ENCODE measurements at places on chromosomes 13 and 19.

DNA sequence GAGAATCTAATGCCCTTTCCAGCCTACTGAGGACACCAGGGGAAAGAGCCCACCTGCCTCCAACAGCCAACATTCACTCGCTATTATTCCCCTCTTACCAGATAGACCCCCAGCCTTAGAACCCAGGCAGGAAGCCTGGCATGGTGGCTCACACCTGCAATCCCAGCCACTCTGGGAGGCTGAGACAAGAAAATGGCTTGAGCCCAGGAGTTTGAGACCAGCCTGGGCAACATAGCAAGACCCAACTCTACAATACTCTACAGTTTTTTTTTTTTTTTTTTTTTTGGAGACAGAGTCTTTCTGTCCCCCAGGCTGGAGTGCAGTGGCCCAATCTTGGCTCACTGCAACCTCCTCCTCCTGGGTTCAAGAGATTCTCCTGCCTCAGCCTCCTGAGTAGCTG, 3.5 kb upstream of the LMNB2 start:
- no peak for DNase-seq

- DNase-seq, result no peak
Observed at GRCh38 chr13:26758496-26759157, 2.0 kb downstream of the GPR12 start.

DNA sequence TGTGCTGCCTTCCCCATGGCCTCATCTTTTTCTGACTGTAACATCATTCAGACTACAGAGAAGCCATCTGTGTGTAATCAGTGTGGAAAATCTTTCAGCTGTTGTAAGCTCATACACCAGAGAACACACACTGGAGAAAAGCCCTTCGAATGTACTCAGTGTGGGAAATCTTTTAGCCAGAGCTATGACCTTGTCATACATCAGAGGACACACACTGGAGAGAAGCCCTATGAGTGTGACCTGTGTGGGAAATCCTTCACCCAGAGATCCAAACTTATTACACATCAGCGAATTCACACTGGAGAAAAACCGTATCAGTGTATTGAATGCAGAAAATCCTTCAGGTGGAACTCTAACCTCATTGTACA, 17.2 kb upstream of the ZNF8 start:
- DNase-seq, result no peak

GRCh38 chr13:52169839-52170238, 10.4 kb upstream of the NEK3 start:
- DNase-seq, result no peak

DNA sequence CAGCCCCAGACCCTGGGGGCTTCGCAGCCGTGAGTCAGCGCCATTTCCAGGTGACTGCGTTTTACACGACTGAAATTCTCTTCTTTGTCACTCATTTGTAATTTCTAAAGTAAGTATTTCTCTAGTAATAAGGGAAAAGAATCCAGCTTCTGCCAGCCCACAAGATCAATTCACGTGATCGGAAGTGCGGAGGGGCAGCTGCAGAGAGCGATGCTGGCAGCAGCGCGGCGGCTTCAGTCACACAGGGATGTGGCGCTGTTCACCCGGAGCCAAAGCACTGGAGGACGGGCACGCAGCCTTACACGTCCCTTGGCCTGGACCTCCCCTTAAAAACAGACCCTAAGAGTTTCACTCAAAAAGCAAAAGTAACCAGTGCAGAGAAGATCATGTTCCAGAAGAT, 18.4 kb downstream of the GRTP1 start:
- no peak for DNase-seq

GRCh38 chr13:50690006-50690405, 153.5 kb downstream of the DLEU7 start:
- no peak for DNase-seq

DNA sequence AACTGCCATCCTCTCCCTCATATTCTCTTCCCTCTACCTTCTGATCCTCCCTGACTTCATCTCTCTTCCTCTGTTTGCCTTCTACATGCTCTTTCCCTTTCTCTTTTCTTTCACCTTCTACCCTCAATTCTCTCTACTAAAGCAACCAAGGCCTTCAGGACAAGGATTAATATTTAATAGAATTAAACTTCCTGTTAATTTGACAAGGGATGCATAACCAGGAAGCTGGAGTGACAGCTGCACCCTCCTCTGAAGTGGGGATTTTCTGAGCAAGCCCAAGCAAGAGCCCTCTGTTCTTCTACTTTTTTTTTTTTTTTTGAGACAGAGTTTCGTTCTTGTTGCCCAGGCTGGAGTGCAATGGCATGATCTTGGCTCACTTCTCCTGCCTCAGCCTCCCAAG, 63.4 kb upstream of the MED4 start:
- no peak for DNase-seq

- no peak for DNase-seq
Observed at GRCh38 chr13:75135325-75135825, 346.6 kb downstream of the TBC1D4 start.

DNA sequence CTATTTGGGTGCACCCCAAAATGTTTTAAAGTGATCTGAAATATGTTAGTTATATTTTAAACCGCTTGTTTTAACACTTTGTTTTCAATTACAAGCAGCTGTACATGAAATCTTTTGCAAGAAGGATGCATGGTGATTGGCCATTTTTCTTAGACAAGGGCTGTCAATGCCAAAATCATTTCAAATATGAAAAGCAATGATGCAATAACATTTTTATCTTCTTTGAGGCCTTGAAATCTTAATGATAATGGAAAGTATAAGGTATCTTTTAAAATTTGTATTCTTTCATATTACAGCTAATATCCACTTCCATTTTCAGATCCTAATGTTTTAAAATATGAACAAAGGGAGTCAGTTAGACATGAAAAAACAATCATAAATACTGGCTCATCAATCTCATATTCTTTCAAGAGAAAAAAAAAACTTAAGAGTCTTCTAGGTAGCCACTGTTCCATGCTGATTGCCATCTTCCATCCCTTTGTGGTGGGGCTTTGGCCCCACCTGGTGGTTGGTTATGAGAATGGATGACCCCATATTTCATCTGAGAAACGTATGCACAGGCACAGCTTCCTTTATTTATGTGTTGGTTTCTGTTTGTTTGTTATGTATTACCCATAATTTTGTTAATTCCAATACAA, 330.3 kb upstream of the MIR17HG start:
- DNase-seq, result peak; percentile 70

- no peak for DNase-seq
Observed at GRCh38 chr13:106373304-106373988, 162.0 kb downstream of the EFNB2 start.

GRCh38 chr13:41276824-41277223, 13.4 kb upstream of the MTRF1 start:
- DNase-seq, result no peak

DNA sequence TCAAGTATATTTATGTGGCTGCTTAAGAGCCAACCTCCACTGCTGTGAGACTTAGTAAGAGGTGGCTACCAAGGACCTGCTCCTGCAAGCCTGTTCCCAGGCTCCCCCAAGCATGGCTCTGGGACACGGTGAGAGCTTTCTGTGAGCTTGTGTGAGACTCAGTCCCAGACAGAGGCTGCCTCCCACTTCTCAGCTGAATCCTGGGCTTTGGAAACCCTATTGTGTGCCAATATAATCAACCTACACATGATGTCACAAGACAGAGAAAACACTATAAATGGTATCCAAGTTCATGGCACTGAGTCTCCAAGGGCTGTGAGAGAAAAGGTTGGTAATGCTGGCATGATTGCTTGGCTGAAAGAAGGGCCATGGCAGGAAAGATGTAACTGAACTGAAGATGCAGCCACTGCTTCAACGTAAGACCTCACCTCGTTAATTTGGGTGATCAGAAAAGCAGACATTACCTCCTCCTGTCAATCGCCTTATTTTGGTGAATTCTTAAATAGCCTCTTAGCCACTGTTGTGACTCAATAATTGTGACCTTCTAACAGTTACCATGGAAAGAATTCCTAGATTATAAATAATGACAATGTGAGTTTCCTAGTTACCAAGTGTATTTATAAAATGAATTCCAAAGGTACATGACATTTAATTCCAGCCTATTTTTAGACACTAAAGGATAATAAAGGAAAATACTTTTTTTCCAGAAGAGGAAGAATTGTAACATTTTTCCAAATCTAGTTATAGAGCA, 332.0 kb downstream of the IRS2 start:
- no peak for DNase-seq

- DNase-seq, result no peak
Observed at GRCh38 chr13:75947448-75947847, 311.3 kb downstream of the LMO7 start.

DNA sequence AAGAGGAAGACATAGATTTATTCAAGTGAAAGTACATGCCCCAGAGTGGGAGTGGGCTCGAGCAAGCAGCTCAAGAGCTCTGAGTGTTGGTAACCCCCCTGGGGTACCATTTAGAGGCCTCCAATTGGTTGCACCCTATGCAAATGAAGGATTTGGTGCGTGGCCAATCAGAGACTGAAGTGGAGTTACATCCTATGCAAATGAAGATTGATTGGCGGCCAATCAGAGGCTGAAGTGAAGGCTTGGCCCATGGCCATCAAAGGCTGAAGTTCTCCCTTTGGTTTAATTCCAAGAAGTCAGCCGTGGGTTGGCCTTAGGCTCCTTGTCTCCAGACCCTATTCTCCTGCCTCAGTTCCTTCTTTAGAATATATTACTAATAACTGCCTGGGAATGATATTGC, 12.9 kb upstream of the IGFL1 start:
- DNase-seq, result no peak

DNA sequence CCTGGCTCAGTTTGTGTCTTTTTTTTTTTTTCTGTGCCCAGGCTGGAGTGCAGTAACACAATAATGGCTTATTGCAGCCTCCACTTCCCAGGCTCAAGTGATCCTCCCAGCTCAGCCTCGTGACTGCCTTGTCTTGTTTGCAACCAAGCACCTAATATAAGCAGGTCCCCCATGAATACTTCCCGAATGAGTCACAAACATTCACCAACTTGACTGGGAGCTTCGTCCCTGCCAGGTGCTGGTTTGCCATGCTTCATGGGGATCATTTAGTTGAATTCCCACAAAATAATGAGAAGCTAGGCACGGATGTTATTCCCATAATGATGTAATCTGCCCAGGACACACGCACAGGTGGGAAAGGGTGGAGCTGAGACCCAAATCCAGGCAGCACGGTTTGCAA, 176.5 kb downstream of the CACNA1A start:
- DNase-seq, result no peak

GRCh38 chr13:48153186-48153585, 58.3 kb upstream of the MED4 start:
- DNase-seq, result no peak
